Effector CD8-positive, alpha-beta T cell (primary cell): ENCODE measurements at places on chromosomes 7 and 10.

DNA sequence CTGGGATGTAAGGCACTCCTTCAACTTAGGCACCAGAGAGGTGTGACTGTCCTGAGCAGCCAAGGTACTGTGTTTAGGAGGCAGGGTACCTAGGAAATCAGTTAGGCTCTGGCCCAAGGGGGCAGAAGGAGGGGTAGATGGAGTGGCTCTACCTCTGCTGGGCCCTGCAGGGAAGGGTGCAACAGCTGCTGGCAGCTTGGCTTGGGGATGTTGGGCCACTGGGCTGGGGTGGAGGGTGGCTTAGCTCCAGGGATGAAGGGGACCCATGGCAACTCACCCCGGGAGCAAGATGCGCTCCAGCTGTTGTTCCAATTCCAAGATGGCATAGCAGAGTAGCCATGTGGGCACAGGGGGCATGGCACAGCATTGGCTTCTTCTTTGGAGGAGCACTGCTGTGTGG lies 42.1 kb downstream of the NEURL1 start:
- no peak for DNase-seq

GRCh38 chr10:110784198-110784597 lies 87.5 kb upstream of the PDCD4 start:
- DNase-seq = no peak

- DNase-seq = no peak
Measured at GRCh38 chr10:119020627-119020946, 8.9 kb upstream of the NANOS1 start.

GRCh38 chr10:127368101-127368500 lies 171.7 kb upstream of the INSYN2A start:
- no peak for DNase-seq

GRCh38 chr10:70830164-70830563 lies 14.4 kb downstream of the SGPL1 start:
- no peak for DNase-seq

- DNase-seq = no peak
Measured at GRCh38 chr10:324593-324992, 189.3 kb downstream of the ZMYND11 start.

DNA sequence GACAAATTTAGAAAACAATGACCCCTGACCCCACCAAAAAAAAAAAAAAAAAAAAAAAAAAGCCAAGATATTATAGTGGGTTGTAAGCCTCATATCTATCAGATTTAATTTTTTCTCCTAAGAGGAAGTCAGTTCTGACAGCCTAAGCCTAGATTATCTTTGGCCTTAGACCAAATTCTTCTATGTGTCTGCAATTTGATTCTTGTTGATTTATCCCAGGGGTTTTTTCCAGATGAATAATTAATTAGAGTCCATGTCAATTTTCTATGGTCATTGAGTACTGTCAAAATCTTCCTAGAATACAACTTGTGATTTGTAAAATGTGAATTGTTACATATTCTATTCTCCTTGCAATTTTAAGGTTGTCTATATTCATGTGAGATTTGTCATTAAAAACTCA lies 151.6 kb upstream of the CACNA2D1 start:
- no peak for DNase-seq

- no peak for DNase-seq
Measured at GRCh38 chr10:70619271-70620019, 16.9 kb upstream of the PRF1 start.

DNA sequence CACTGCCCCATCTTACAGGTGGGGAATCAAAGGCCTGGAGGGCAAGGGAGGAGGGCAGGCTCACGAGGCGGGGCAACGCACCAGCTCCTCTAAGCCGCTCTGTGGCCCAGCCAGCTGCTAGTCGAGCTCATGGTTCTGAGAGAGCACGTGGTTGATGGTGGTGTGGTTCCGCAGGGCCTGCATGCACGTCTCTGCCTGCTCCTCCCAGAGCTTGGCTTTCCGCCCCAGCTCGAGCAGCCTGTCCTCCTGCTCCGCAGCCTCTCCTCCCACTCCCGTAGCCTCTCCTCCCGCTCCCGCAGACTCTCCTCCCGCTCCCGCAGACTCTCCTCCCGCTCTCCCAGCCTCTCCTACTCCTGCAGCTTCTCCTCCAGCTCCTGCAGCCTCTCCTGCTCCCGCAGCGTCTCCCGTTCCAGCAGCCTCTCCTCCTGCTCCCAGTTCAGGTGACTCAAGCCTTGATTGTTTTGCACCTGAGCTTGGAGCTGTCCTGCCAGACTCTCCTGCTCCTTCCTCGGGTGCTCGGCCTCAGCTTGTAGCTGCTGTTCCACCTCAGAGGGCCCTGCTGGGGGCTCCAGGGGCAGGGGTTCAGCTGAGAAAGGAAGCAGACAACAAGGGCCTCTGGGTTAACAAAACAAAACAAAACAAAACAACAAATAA lies 19.1 kb upstream of the MTPAP start:
- DNase-seq = no peak

DNA sequence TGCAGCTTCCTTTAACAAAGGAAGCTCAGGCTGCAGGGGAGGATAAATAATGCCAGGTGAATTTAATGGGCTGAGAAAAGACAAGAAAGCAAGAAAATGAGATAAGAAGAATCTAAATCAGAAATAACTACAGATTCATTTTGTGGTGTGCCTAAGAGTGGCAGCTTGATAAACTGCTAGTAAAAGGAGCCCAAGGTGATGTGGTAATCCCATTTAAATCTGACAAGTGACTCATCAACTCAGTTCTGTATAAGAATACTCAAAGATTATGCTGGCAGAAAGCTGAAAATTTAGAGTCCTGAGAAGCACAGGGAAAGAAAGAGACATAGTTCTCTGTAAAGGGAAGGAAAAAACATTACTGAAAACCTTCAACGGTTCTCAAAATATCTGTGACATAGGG lies 109.4 kb upstream of the PDE1C start:
- DNase-seq = no peak

DNA sequence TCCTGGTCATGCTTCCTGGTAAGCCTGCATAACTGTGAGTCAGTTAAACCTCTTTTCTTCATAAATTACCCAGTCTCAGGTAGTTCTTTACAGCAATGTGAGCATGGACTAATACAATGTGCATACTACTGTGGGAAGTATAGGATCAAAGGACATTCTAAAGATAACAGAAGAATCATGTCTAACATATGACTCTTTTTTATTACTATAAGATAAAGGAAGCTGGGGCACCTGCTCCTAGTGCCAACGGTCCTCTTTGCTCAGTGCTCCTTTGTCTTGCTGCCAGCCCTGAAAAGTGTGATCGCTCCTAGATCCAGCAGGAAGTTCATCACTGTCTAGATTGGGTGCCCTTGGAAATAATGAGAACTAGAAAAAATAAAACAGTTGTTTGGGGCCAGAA lies 143.3 kb upstream of the NOBOX start:
- no peak for DNase-seq

DNA sequence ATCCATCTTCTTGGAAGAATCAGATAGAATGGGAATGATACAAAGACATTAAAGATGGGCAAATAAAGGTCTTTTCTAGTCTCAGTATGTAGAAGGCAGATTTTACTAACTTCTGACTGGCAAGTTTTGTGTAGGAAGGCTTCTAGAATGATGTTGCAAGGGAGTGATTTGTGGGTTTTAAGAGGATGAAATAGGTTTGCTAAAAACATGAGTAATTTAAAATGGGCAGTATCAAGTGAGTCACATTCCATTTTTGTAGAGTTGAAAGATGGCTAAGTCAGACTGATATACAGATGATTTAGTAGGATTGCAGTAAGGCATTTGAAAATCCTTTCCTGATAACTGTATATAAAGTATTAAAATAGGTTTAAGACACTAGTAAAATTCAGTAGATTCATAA lies 777.4 kb downstream of the SORCS1 start:
- DNase-seq = no peak

GRCh38 chr10:29804025-29804852 lies 169.5 kb upstream of the SVIL start:
- no peak for DNase-seq

GRCh38 chr7:155871211-155871610 lies 58.9 kb upstream of the SHH start:
- DNase-seq = no peak

DNA sequence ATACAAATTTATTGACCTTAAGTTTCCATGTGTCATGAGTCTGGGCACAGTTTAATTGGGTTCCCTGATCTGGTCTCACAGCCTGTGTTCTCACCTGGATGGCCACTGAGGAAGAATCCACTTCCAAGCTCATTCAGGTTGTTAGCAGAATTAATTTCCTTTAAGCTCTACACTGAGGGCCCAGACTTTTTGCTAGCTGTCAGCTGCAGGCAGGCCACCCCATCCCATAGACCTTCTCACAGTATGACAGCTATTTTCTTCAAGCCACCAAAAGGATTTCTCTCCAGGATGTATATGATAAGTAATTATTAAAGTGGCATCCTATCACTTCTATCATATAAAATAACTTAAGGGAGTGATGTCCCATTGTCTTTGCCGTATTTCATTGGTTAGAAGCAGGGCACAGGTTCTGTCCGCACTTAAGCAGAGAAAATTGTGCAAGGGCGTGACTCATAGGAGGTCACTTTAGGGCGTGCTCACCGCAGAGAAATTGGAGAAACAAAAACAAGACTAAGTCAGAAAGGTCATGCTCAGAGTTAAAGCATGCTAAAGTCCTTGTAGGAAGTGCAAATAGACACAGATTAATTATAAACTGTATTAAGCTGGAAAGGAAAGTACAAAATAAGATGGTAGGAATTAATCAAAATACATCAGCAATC lies 109.9 kb downstream of the AHR start:
- DNase-seq = no peak

GRCh38 chr7:15607529-15608210 lies 45.9 kb upstream of the AGMO start:
- DNase-seq = no peak

DNA sequence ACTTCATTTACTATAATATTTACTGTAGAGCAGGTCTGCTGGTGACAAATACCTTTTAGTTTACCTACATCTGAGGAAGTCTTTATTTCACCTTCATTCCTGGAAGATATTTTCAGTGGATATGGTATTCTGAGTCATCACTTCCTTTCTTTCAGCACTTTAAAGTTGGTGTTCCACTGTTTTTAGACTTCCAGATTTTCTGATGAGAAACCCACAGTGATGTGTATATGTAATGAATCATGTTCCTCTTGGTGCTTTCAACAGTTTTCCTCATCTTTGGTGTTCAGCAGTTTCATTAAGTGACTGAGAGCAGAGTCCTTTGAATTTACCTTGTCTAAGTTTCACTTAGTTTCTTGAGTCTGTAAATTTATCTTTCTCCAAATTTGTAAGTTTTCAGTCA lies 36.4 kb downstream of the COPG2 start:
- no peak for DNase-seq

- no peak for DNase-seq
Measured at GRCh38 chr10:132096863-132097478, 31.2 kb downstream of the JAKMIP3 start.

DNA sequence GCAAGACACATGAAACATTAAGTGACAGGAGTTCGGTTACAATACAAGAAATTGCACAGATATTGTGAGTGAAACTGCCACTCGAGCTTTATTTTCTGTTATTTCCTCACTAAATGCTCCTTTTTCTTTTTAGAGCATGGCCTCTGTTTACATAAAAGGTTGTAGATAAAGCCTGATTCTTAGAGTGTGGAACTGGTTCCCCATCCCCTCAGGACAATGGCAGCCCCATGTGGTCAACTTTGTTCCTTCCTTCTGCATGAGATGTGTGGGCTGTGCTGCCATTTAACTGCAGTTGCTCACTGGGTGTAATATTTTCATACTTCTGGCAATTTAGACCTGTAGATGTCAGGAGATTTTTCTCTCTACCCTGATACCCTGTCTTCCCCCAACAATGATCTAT lies 70.2 kb downstream of the LRGUK start:
- DNase-seq = no peak

DNA sequence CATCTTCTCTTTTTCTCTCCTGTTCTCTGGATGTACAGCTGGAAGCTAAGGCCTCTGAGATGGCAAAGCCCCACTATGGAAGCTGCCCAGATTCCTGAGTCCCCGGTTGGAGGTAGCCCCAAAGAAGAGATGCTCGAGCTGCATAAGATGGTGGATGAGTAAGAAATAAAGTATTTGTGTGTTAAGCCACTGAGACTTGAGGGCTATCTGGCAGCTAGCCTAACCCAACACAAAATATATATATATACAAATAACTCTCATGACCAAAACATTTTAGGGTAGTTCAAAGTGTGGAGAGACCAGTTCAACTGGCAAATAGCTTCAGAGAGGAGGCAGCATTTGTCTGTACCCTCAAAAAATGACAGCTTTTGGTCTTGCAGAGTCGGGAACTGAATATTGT lies 72.4 kb upstream of the PDE1C start:
- no peak for DNase-seq

- no peak for DNase-seq
Measured at GRCh38 chr7:14676896-14677295, 225.7 kb downstream of the DGKB start.

GRCh38 chr7:47639495-47640110 lies 57.7 kb upstream of the TNS3 start:
- no peak for DNase-seq

DNA sequence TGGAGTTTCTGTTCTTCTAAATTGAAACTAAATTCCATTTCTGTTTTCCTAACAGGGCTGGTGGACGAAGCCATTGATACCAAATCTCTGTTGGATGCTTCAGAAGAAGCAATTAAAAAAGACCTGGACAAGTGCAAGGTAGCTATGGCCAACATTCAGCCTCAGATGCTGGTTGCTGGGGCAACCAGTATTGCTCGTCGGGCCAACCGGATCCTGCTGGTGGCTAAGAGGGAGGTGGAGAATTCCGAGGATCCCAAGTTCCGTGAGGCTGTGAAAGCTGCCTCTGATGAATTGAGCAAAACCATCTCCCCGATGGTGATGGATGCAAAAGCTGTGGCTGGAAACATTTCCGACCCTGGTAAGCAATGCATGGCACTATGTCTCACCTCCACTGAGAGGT lies 45.6 kb downstream of the AP3M1 start:
- no peak for DNase-seq

- no peak for DNase-seq
Measured at GRCh38 chr7:154997840-154998370, 5.0 kb downstream of the PAXIP1 start.

- DNase-seq = no peak
Measured at GRCh38 chr10:86632009-86632800, 22.1 kb upstream of the OPN4 start.

DNA sequence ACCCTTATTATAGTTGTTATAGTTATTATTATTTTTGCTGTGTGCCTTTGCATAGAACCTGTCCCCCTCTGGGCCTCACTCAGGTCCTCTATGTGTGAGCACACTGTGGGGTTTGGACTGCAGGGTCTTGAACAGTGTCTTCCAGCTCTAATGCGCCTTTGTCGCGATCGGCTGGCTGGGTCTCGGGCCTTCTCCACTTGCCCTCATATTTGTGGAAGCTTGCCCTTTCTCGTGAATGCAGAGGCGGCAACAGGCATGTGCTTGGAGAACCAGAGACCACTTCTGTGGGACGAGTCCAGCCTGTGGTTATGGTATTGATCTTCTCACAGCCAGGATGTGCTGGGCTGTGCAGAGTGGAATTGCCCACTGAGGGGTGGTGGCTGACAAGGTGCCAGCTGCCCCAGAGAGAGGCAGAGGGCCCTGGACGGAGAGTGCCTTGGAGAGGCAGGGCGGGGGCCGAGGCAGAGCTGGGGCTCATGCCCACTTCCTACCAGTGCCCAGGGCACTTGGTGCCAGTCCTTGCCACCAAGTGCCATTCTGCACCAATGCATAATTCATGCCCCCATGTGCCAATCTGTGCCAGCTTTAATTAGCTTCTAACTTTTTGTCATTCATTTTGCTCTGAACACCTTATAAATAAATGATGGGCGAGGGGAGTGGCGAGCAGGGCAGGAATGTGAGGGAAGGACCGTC lies 6.8 kb upstream of the CDH23 start:
- DNase-seq = no peak

GRCh38 chr7:36742911-36743775 lies 18.8 kb upstream of the AOAH start:
- no peak for DNase-seq
